Hair follicle dermal papilla cell (primary cell): ENCODE measurements at places on chromosomes 1 and 21. TPM values are rescaled to one million over a fixed set of nuclear protein-coding genes. Genes with fewer than 3 reads are reported as not detected.

The C1orf87 gene
- total RNA-seq: 0.24 and 0.32 TPM in 2 replicates

The ERICH3 gene
- not detected in 2 replicates for total RNA-seq

The LIPI gene
- not detected in 2 replicates for total RNA-seq

The URB2 gene
- total RNA-seq: 11.2 and 14.0 TPM in 2 replicates

The PTPN7 gene
- not detected in 2 replicates for total RNA-seq

The TNFRSF1B gene
- 29.3 and 31.8 TPM in 2 replicates for total RNA-seq

The SYT11 gene
- 42.0 and 44.4 TPM in 2 replicates for total RNA-seq

The HNRNPCL2 gene
- not detected in 2 replicates for total RNA-seq

The CLEC20A gene
- total RNA-seq: not detected in 2 replicates

The PTAFR gene
- total RNA-seq: 0.12 and 0.16 TPM in 2 replicates

The SDC3 gene
- total RNA-seq: 172 and 175 TPM in 2 replicates

The TENT5C gene
- total RNA-seq: 0.49 and 0.61 TPM in 2 replicates

The TTC24 gene
- not detected in 2 replicates for total RNA-seq

The RBP7 gene
- not detected in 2 replicates for total RNA-seq

The TFF1 gene
- not detected in 2 replicates for total RNA-seq

The OR2L8 gene
- total RNA-seq: 0.97 TPM in 1 of 2 replicates, not detected in the other

The CELA2B gene
- not detected in 2 replicates for total RNA-seq

The MPZ gene
- 0.32 and 0.49 TPM in 2 replicates for total RNA-seq

The BARHL2 gene
- total RNA-seq: not detected in 2 replicates

The GUCA2B gene
- total RNA-seq: not detected in 2 replicates

The MEGF6 gene
- total RNA-seq: 16.6 and 19.2 TPM in 2 replicates

The STIL gene
- 5.5 and 6.3 TPM in 2 replicates for total RNA-seq

The CR1 gene
- 0.24 TPM in 1 of 2 replicates, not detected in the other for total RNA-seq

The CYP4Z1 gene
- not detected in 2 replicates for total RNA-seq

The KRTAP10-2 gene
- total RNA-seq: not detected in 2 replicates

The NHLH1 gene
- total RNA-seq: 0.12 and 0.16 TPM in 2 replicates

The MLLT11 gene
- total RNA-seq: 2.3 and 2.8 TPM in 2 replicates

The ZCCHC17 gene
- total RNA-seq: 20.9 and 25.5 TPM in 2 replicates

The BMP8B gene
- not detected in 2 replicates for total RNA-seq

The PAPPA2 gene
- total RNA-seq: 0.12 and 0.65 TPM in 2 replicates
